ENCODE measurements at places on chromosomes 1 and 21. TPM values are rescaled to one million over a fixed set of nuclear protein-coding genes. Genes with fewer than 3 reads are reported as not detected.

ALDH9A1 gene
- total RNA-seq: 98.1 TPM

KRTAP15-1 gene
- not detected for total RNA-seq

GBP2 gene
- 1.6 TPM for total RNA-seq

NOTCH2 gene
- total RNA-seq: 101 TPM

OLIG2 gene
- not detected for total RNA-seq

F5 gene
- 1.0 TPM for total RNA-seq

MSH4 gene
- total RNA-seq: 1.0 TPM

CDCA8 gene
- total RNA-seq: 0.52 TPM

DDAH1 gene
- total RNA-seq: 12.0 TPM

FCRL6 gene
- not detected for total RNA-seq

AMY2A gene
- total RNA-seq: not detected

IL22RA1 gene
- total RNA-seq: not detected

OR2L2 gene
- not detected for total RNA-seq

DNALI1 gene
- total RNA-seq: 1.0 TPM

PRAMEF4 gene
- total RNA-seq: not detected

TMPRSS2 gene
- total RNA-seq: not detected

ASCL5 gene
- total RNA-seq: not detected

PEAR1 gene
- 4.7 TPM for total RNA-seq

S100A3 gene
- not detected for total RNA-seq
